Stimulated activated CD4-positive, alpha-beta T cell treated with anti-CD3 and anti-CD28 coated beads, TNF-alpha, amount 100 ng/mL, for 4 hours (primary cell): ENCODE measurements at places on chromosomes 7 and 10.

DNA sequence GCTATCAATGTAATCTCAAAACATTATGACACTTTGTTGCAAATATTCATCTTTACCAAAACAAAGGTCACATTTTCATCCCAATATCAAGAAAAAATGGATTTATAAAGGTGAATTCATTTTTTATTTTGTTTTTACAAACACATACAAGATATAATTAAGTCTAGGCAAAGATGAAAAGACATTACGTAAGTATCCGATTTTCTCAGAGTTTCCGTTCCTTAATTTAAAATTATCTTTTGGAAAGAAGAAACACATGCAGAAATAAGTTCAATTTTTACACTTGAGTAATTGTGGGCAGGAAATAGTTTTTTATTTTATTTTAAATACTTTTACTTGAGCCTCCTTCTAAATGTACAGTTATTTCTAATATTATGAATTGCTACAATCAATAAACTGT, 24.6 kb downstream of the RTKN2 start:
- no peak for DNase-seq

DNA sequence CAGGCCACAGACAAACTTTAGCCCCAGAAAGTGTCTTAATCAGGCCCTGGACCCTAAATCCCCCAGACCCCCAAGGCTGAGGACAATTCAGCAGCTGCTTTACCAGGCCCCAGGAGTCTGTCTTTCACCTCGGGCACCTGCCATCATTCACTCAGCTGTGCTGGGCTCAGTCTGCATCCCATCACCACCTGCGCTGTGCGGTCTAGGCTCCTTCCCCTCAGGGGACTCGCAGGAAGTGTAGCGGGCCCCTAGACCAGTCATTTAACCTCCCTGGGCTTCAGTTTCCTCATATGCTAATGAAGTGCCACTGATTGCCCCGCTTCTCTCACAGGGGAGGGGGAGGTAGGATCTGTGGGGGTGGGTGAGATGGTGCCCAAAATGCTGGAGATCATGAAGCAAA, 76.4 kb upstream of the ZMIZ1 start:
- no peak for DNase-seq

DNA sequence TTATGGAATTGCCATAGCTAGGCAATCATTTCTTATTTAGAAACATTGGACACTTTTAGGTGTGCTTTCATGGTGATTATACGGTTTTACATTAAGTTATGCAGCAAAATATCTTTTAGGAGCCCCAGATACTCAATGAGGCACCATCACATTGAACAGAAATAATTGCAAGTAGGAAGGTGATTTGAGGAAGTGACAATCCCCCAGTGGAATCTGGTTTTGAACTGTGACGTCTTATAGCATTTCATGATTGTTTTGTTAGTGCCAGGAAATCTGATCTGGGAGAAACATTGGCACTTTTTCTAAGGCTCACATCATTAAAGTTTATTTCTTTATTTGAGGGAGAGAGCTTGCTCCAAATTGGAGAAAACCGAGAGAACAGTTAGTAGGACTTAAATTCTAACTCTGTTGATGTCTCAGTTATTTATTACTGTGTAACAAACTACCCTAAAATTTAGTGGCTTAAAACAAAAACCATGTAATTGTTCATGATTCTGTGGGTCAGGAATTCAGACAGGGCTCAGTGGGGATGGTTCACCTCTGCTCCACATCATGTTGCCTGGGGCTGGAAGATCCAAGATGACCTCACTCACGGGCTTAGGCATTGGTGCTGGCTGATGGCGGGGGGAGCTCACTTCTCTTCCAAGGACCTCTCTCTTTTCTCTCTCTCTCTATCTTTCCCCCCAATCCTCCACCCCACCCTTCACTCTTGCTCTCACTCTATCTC, 78.2 kb upstream of the STEAP1B start:
- DNase-seq: no peak

DNA sequence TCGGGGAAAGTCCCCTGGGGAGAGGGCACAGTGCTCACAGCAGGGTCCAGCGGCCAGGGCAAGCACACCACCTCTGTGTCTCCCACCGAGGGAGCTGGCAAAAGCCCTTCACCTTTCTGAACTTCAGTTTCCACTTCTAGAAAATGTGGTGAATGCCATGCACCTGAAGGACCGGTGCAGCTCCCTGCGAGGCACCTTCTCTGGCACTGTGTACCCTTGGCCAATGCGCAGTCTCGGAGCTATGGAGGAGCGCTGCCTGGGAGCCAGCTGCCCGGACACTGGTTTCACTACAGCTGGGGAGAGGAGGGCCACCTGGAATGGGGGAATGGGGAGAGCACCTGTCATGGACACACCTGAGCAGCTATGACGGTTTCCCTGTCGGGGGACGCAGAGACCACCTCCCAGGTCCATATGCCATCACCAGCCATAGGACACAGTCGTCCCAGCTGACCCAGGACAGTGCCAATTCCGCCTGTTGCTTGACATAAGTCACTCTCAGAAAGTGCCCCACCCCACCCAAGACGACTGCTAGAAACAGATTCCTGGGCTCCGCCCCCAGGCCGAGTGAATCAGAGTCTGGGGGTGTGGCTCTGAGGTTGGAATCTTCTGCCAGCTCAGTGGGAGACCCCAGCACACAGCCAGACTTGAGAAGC, 16.8 kb downstream of the RASGEF1A start:
- DNase-seq: peak; percentile 29

DNA sequence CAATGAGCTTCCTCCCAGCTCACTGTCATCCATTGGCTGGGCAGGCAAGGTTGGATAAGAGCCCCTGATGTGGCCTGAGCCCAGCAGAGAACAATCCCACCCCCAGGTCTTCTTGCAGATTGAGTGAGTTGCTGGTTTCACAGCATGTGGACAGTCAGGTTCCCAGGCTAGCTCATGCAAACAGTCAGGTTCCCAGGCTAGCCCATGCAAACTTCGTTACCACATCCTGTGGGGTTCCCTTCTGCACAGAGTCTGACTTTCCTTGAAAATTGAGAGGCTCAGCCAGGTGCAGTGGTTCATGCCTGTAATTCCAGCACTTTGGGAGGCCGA, 67.1 kb downstream of the TMEM130 start:
- no peak for DNase-seq

- no peak for DNase-seq
These were observed 3.2 kb downstream of the ZNF316 start for GRCh38 chr7:6640246-6640721.

- DNase-seq: no peak
These were observed 4.3 kb downstream of the ANK3 start for GRCh38 chr10:60385399-60385738.

DNA sequence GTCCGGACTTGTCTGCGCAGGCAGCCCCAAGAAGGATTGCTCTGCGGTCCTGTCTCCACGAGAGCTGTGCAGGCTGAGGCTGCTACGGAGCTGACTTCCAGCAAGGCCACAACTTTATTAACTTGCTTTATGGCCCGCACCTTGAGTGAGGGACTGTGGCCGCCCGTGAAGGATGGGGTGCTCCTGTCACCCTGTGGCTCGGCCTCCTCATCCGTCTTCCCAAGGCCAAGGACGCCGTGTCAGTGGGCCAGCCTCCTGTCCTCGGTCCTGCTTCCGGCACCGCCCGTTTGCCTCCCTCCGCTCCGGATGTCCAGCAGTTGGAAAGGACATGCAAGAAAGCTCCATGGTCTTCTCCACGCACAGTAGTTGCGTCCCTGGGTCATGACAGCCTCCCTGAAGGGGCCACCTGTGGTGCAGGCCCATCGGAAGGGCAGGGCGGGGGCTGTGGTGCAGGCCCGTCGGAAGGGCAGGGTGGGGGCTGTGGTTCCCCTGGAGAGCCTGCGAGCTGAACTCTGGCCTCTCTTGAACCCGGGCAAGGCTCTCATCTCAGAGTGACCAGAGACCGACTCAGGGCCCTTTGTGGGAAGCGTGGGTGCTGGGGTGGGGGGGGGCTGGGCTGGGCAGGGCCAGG, 87.1 kb downstream of the NKX6-2 start:
- DNase-seq: no peak

DNA sequence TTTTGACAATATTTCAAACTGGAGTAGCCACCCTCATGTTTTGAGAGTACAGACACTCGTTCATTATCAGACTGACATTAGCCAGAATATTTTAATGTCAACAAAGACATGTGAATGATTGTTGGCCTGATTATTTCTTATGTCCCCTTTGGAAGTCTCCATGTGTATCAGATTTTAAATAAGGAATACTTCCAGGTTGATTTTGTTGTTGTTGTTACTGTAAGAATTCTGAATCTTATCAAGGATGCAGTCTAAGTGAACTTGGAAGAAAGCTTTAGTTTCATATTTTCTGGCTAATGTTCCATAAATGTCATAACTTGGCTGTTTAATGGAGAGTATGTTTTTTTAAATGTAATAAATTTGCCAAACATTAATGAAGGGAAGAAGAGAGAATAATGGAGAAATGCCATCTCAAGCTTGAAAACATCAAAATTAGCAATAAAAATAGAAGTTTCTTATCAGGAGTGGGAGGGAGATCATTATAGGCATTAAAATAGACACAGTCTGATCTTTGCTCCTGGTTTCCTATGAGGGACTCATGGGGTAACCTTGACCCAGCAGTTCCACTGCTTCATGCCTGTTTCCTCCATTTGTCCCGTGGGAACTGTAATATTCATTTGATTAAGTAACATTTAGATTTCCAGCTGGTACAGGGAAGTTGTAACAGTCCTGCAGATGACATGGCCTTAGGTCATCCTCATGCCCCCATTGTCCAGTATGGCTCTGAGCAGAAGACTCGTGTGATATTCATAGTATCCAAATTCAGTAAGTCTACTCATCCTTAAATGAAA, 122.4 kb upstream of the KIAA1217 start:
- DNase-seq: no peak

- DNase-seq: no peak
These were observed 89.0 kb upstream of the GATA3 start for GRCh38 chr10:7965457-7965856.

- peak; percentile 8 for DNase-seq
These were observed 264.1 kb downstream of the OTUD1 start for GRCh38 chr10:23702977-23703414.

DNA sequence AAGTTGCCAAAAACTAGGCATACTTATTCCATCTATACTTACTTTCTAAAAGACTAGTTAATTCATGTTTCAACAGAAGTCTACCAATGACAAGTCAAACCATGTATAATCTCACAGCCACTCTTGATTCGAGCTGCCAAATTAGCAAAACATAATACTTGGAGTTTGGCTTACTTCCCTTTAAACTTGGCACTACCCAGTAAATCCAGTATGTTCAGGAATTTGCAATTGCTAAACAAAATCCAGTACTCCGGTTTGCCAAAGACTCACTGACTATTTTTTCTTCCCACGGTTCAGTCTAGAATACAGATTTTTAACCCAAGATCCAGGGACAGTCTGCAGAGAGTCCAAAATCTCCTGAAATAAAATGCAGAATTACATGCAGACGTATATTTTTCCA, 4.6 kb downstream of the OAT start:
- no peak for DNase-seq

- no peak for DNase-seq
These were observed 47.0 kb upstream of the RASGEF1A start for GRCh38 chr10:43313901-43314300.

- DNase-seq: no peak
These were observed 309.4 kb downstream of the TWIST1 start for GRCh38 chr7:18808026-18808425.

DNA sequence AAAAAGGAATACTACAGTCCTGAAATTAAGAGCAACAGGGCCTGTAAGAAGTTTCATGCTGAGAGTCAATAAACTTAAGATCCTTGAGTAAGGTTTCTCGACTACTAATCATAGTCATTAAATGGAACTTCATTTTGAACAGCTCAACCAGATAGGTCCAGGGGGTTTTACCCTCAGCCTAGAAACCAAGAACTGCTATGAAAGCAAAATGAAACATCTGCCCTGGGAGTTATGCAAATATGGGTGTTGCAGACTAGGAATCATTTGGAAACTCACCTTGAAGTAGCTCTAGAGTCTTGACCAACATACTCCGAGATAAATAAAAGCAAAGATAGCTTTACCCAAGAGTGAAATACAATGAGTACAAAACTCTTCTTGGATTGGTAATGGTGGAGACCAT, 128.0 kb downstream of the HGF start:
- DNase-seq: no peak

- no peak for DNase-seq
These were observed 237.7 kb downstream of the CACNB2 start for GRCh38 chr10:18377898-18378297.

DNA sequence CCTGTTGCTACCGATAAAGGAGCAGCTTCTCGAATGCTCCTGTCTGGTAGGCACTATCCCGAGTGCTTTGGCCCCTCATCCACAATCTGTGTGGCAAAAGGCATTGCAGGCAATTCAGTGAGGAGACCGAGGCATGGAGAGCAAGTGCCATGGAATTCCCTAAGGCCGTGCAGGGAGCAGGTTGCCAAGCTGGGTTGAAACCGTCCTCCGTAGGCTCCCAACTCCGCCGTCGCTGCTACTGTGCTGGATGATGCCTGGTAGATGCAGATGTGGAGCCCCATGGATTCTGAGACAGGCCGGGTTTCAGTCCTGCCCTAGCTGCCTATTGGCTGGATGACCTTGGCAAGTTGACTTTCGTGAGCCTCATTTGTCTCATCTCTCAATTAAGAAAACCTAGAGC, 85.3 kb downstream of the EGFR start:
- DNase-seq: no peak

- DNase-seq: no peak
These were observed 86.8 kb downstream of the ANKRD7 start for GRCh38 chr7:118311121-118311836.
